Fibroblast of skin of abdomen (primary cell): ENCODE measurements at places on chromosomes 1 and 21.
A peak's percentile ranks its signal among the peaks of the same experiment; 100 is the strongest.

DNA sequence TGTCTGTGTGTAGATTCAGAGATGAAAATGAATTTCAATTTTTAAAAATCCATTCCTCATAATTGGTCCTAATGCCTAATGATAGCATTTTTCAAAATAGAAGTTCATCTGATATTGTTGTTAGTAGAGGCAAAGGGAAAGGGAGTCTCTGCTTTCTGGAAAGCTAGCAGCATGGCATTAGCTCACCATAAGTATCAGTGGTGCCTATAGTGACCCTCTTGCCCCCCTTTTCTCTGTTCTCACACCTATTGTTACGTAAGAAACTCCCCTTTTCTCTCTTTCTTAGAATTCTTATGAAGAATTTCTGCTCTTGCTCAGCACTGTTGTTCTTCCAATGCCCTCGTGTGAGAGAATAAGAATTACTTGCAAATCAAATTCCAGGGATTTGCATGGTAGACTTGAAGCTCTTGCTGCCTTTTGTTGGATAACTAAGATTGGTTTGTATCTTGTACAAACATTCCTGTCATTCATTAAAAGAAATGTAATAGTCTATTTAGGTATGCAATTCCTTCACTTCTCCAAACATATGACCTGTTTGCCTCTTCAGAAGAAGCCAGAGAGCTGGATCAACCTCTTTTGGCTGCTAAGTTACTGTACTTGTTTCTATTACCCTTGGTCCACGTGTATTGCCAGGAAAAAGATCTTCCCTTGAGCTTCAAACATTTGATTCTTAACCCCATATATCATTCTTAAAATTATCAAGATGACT is 69.2 kb upstream of the MAGI3 start:
- no peak for DNase-seq

GRCh38 chr1:210456731-210457255 is 128.1 kb downstream of the HHAT start:
- no peak for DNase-seq

GRCh38 chr1:151372058-151372934 is at the start of gene SELENBP1:
SELENBP1 (minus strand) TSS chr1:151372705; CDS start chr1:151372641, 64 bp downstream.
- DNase-seq = peak; percentile 56

DNA sequence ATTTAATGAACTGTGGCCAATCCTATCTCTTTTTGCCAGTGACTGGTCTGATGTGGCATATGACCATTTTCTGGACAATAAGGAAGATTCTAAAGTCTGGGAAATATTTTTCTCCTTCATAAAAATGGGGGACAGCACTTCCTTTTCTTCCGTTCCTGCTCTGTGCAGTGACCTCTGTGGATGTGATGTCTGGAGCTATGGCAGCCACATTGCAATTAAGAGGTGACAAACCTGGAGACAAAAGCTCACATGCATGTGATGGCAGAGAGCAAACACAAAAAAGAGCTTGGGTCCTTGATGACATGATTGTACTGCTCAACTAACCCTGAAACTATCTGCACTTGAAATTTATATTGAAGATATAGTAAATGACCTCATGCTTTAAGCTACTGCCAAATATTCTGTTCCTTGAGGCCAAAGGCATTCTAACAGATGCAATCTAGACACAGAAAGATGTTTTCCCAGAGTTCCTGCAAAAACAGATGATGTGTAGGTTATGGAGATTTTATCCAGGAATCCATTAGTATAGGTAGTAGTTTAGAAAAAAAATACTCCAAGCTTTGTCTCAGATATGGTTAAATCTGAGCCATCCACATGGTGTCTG is 2.2 kb upstream of the MAGI3 start:
- DNase-seq = no peak

GRCh38 chr1:43239484-43239883 is 30.3 kb upstream of the TMEM125 start:
- no peak for DNase-seq

DNA sequence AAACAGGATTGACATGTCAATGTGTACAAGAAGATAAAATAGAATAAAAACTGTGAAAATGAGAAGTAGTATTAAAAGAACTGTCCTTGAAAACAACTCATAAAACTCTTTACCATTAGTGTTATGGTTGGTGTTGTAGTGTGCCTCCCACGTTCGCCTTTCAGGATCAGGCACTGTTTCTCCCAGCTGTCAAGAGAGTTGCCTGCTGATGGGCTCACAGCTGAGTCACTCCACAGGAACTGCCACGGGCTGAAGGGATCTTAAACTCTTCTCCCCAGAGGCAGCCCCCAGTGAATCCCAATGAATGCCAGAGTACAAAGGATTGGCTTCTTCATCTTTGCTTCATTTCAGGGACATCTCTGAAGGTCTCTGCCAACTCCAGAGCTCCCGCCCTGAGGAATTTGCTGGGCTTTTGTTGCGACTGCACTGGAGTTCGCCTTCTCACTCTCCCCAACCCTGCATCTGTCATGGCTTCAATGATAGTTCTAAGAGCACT is 119.6 kb downstream of the ADGRL2 start:
- peak; percentile 80 for DNase-seq

DNA sequence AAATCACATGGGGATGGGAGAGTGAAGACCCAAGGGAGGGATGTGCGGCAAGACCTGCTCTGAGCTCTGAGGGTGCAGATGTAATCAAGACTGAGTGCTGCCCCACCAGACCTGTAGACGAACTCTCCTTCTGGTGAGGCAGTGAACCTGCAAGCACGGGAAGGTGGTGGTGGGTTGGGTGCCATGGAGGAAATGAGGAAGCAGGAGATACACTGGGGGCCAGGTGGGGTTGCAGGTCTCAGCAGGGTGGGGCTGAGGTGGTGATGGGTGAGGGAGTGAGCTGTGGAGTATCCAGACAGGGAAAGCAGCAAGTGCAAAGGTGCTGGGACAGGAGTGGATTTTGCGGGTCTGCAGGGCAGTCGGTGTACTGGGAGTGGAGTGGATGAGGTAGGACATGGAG is 102.3 kb downstream of the KCNJ15 start:
- DNase-seq = no peak

- no peak for DNase-seq
Measured at GRCh38 chr1:66332548-66332901, 201.4 kb upstream of the SGIP1 start.

DNA sequence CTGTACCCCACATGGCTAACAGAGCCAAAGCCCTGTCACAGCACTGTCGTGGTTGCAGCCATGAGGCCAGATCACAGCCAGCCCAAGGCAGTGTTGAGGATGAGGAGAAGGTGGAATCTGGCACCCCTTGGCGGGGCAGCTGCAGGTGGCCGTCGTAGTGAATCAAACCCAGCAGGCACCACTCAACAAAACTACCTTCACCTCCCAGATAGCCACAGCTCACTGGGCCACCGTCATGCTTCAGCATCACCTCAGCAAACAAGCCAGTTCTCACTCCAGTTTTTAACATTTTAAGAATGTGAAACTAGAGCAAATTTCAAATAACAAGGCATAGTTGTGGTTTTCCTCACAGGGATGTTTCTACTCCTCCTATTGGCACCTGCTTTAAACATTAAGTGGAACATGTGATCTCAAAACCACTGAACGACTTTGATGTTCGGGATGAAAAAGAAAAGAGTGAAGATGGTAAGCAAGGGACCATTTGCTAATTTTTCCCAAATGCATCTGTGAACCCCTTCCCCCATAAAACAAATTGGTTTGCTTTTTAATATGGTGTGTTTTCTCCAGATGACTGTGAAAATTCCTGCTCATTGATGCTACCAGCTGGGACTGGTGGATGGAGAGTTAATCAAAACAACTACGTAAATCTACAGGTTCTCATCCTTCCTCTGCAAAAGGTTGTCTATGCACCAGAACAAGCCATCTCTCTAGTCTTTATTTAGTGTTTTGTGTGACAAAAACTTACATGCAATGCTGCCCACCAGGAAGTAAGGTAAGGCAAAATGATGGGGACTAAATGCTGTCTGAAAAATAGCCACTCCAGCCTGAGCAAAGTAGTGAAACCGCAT is 45.5 kb downstream of the TOR1AIP2 start:
- DNase-seq = no peak

DNA sequence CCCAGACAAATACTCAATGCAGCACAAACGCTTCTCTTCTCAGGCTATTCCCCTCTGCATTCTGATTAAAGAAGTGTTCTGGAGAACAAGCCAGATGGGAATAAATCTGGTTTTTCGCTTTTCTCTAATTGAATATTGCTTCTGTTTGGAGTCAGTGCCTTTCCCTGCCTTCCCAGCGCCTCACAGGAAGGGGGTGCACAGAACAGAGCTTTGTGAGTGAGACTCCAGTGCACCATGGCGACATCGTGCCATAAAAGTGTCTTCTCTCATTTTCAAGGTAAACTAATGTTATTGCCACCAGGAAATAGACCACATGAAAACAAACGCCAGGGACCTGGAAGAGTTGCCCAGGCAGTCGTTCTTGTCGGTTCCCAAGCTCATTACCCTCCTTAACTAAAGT is 43.6 kb upstream of the SLC45A1 start:
- no peak for DNase-seq

- no peak for DNase-seq
Measured at GRCh38 chr1:224189561-224189960, 6.5 kb downstream of the DEGS1 start.

- no peak for DNase-seq
Measured at GRCh38 chr1:190244406-190244805, 233.3 kb downstream of the BRINP3 start.

GRCh38 chr1:92262516-92262915 is 36.3 kb downstream of the GLMN start:
- DNase-seq = no peak

DNA sequence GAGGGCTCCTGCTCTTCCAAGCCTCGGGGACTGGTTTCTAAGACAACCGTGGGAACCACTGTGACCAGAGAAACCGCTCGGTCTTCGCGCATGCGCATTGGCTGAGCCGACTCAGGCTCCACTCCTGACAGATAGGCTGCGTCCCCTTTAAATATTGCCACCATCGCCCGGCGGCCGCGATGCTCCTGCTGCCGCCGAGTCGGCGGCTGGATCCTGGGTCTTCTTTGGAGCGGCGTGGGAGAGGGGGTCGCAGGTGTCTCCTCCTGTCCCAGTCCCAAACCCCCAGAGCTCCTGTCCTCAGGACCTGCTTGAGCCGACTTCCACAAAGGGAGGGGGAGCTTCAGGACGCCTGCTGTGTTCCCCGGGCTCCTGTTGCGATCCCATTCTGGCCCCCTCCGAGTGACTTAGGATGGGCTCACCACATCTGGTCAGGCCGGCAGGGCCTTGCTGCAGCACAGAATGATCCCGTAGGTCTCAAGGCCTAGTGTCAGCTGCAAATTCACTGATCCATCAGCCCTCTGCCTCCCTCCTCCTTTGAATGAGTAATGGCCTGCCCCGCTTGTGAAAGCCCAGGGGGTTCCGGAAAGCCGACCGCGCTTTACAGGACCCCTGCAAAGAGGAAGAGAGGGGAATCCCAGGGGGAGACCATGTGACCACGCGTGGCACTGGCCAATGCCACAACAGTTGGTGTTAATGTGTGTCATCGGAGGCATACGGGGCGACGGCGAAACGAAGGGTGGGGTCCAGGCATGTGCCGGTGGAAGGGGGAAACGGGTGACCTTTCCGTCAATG is 683.2 kb upstream of the TPTE start:
- no peak for DNase-seq

- peak; percentile 92 for DNase-seq
Measured at GRCh38 chr1:246566813-246567645, 773 bp downstream of the CNST start.

DNA sequence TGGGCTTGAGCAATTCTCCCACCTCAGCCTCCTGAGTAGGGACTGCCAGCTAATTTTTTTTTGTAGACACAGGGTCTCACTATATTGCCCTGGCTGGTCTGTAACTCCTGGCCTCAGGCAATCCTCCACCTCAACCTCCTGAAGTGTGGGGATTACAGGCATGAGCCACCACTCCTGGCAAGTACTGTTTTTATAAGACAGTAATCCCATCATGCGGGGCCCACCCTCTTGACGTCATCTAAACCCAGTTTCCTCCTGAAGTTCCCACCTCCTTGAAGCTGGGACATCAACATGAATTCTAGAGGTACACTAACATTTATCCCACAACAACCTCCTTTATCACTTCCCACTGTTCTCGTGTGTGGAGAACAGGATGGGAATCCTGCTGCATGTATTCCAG is 104.7 kb downstream of the SPATA46 start:
- no peak for DNase-seq

DNA sequence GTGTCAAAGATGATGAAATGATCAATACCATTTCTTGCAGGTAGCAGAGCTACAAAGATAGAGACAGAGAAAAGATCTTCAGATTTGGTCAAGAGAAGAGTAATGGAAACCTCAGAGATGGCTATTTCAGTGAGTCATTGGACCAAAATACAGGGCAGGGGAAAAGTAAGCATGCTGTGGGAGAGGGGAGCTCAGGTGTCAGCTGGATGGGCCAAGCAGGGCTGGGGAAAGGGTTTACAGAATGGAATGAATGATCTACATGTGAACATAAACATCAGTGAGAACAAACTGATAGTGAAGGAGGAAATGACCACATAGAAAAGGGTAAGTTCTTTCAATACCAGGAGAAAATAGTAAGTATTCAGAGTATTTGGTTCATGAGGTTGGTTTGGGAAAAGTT is 61.4 kb upstream of the CNN3 start:
- DNase-seq = no peak

DNA sequence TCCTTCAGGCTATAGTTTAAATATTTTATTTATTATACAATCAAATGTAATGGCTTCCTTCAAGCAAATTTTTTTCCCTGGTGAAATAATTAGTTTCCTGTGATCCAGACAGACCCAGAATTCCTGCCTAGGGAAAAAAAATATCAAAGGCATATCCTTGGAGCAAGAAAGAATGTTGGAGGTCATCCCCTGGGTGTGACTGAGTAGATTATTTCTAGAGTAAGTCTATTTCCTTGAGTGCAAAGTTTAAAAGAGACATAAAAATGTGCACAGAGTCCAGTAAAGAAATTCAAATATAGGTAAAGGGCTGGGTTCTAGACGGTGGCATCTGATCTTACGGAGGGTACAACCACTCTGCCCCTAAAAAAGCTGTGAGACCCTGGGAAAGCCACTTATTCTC is 32.2 kb upstream of the SAMD13 start:
- no peak for DNase-seq

- DNase-seq = no peak
Measured at GRCh38 chr1:41919131-41919530, 409 bp upstream of the HIVEP3 start.

DNA sequence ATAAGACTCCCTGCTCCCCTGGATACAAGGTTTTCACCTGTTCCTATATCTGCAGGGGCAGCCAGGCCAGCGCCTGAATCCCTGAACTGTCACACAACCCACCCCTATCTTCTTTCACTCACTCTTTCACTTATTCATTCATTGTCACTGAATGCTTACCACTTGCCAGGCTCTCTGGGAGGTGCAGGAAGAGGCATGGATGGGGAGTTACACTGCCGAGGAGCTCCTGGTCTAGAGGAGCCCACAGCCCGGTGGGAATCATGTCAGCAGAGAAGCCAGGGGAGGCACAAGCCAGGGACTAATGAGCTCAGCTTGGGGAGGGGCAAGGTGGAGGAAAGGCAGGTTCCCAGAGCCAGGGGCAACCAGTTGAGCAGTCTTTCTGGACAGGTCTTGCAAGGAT is 155.8 kb downstream of the TRABD2B start:
- DNase-seq = no peak

DNA sequence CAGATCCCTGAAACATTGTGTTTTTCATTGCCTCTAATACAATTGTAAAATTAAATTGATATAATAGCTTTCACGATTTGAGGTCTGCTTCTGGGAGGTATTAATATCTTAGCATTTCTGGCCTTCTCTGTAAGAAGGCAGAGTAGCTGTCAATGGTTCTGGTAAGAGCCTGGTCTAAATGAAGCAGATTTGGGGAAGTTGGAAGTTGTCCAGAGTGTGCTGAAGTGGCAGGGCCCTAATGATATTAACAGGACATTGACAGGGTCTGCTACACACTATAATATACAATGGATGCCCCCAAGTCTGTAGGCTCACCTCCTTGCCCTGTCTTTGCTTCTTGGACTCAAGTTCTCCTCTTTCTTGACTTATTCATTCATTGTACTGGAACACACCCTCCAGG is 99.5 kb downstream of the C4BPA start:
- no peak for DNase-seq
